ENCODE measurements at places on chromosomes 5 and 9.

GRCh38 chr5:73300337-73301207 is 127.6 kb downstream of the TMEM174 start:
- DNase-seq, result no peak

GRCh38 chr5:141814064-141814964 is 63.9 kb downstream of the PCDH1 start:
- DNase-seq, result peak; percentile 35

DNA sequence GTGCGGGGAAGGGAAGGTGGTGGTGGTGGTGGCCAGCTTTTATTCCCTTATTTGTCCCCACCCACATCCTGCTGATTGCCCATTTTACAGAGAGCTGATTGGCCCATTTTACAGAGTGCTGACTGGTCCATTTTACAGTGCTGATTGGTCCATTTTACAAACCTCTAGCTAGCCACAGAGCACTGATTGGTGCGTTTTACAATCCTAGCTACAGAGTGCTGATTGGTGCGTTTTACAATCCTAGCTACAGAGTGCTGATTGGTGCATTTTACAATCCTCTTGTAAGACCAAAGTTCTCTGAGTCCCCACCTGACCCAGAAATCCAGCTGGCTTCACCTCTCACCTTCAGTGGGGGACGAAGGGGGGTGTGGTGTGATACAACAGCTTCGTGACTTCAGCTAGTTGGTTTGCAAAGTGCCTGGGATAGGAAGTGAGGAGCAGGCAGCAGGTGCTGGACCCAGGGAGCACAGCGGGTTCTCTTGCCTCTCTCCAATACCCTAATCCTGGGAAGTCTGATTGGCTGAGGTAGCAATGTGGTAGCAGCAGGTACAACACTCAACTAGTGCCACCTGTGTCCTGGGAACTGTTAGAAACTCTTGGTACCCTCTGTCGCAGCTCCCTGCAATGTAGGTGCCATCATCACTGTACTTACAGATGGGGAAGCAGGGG is 92.1 kb downstream of the BARX1 start:
- no peak for DNase-seq

DNA sequence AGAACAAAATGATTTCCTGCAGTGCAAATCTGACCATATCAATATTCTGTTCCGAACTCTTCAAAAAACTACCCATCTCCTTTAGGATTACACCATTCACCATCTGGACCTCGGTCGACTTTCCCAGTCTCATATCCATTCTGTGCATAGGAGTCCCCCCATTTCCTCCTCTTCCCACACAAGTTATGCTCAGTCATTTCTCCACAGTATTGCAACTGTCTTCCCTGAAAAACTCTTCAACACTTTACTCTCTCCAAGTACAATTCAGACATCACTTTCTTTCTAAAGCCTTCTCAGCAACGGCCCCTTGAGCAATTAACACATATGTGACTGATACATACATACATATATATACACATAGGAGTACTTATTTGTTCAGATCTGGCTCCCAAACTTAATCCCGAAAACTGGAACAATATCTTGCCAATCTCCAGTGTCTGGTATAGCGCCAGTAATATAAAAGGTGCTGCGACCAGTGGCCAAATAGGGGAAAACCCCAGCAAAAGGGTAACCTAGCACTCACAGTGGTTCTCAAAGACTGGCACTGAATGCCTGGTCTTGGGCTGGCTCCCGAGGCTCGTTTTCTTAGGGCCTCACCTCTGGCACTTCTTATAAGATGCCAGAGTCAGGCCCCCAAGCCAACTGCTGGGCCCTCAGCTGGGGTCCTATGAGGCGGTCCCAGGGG is 629 bp downstream of the ZBTB26 start:
- DNase-seq, result no peak

DNA sequence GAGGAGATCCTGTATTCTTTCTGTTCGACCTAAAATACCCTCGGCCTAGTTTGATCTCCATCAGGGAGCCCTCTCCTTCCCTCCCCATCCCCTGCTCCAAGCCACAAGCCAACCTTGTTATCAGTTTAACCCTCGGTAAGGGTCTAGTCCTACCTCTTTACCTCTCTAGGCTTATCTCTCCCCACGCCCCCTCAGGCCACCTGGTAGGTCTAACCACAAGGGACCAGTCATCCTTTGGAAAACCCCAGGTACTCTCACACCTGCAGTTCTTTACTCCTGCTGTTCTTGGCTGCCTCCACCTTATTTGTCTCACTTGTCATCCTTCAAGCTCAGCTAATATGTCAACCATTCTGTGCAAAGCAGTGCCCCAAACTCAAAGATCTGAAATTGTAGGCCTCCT is 78.7 kb downstream of the RAD23B start:
- no peak for DNase-seq

GRCh38 chr9:104555521-104555920 is 13.4 kb upstream of the OR13C8 start:
- peak; percentile 1 for DNase-seq

DNA sequence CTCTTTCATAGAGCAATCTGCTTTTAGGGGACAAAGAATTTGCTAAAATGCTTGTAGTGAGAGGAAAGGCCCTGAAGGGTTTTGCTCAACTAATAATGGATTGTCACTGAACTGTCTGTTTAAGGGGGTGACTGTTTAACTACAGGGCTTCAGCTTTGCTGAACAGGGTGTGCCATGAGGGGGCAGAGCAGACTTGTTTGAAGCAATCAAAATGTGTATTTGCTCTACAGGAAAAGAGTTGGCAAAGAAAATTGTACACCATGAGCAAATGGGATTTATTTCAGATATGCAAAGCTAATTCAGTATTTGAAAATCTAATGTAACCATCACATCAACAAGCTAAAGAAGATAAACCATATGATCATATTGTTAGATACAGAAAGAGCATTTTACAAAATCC is 154.3 kb downstream of the GABRG2 start:
- no peak for DNase-seq

GRCh38 chr5:16520841-16521240 is 55.2 kb upstream of the ZNF622 start:
- DNase-seq, result no peak

DNA sequence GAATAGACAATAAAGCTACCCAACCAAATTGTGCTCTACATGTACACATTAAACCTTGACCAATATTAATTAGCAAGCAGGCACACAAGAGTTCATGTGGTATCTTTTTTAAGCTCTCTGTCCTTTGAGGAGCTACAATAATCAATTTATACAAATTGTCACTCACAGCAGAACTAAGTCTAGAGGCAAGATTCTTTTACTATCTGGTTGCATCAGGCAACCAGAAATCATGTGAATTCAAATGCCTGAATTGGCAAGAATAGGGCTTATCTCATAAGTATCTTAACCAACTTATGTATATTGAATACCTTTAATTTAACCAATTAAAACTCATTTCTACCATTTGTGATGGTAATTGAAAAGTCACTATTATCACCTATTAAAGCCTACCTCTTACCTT is 145.5 kb upstream of the HAPLN1 start:
- DNase-seq, result no peak

GRCh38 chr9:127838375-127839078 is 15.9 kb downstream of the ENG start:
- peak; percentile 99 for DNase-seq

- peak; percentile 79 for DNase-seq
These were observed 57.4 kb upstream of the PRSS3 start for GRCh38 chr9:33737811-33738606.

DNA sequence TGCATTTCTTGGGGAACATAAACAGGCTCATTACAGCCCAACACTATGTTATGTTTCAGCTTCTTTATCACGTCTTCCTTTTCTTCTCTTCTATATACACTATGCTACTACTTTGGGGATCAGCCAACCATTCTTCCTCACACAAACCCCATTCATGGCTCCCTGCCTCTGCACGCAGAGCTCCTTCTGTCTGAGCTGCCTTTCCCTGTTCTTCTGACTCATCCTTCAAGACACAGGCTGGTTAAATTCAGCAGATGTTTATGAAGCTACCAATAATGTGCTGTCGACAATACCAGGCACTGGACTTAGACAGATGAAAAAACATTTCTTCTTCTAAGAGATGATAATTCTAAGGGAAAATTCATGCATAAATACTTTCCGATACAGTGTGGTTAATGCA is 102.5 kb upstream of the TXNDC8 start:
- peak; percentile 87 for DNase-seq

DNA sequence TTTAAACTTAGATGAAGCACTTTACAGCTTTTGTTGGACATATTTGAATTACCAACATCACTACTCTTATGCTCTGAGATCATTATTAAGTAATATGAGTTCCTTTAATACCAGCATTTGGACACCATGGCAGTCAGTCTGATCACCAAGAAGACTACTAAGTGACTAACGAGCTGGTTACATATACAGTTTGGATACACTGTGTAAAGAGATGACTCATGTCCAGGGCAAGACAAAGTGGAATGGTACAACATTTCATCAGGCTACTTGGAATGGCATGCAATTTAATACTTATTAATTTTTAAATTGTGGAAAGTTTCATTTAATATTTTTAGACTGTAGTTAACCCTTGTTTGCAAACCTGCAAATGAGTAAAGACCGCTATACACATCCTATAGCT is 237.4 kb upstream of the PRDM9 start:
- DNase-seq, result no peak

DNA sequence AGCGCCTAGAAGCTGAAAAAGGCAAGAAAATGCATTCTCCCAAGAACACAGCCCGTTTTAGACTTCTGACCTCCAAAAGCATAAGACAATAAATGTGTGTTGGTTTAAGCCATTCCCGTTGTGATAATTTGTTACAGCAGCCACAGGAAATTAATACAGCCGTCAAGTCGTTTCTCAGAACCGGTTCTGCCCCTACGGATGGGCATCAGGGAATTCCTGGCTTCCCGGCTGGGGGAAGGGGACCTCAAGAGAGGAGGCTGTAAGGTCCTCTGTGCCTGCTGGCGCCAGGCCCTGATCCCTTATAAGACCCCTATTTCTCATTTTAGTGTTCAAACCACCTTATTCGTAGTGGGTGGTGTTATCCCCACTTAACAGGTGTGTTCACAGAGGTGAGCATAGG is 50.6 kb upstream of the RPL26L1 start:
- DNase-seq, result no peak

DNA sequence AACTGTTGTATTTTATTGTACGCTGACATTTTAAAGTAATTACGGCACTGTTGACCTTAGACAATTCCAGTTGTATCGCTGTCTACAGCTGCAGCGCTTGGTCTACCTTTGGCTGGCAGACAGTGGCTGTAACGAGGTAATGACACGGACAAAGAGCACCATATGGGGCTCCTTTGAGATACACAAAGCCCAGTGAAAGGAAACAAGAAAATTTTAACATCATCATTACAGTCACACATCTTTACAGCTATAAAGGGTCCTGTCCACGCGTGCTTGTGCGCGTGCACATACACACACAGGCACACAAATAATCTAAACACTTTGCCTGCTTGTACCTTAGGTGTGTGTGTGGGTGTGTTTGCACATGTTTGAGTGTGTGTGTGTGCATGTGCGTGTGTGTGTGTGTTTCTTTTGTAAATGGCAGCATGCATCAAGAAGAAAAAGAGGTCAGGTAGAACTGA is 946.0 kb downstream of the NR2F1-AS1 start:
- no peak for DNase-seq

DNA sequence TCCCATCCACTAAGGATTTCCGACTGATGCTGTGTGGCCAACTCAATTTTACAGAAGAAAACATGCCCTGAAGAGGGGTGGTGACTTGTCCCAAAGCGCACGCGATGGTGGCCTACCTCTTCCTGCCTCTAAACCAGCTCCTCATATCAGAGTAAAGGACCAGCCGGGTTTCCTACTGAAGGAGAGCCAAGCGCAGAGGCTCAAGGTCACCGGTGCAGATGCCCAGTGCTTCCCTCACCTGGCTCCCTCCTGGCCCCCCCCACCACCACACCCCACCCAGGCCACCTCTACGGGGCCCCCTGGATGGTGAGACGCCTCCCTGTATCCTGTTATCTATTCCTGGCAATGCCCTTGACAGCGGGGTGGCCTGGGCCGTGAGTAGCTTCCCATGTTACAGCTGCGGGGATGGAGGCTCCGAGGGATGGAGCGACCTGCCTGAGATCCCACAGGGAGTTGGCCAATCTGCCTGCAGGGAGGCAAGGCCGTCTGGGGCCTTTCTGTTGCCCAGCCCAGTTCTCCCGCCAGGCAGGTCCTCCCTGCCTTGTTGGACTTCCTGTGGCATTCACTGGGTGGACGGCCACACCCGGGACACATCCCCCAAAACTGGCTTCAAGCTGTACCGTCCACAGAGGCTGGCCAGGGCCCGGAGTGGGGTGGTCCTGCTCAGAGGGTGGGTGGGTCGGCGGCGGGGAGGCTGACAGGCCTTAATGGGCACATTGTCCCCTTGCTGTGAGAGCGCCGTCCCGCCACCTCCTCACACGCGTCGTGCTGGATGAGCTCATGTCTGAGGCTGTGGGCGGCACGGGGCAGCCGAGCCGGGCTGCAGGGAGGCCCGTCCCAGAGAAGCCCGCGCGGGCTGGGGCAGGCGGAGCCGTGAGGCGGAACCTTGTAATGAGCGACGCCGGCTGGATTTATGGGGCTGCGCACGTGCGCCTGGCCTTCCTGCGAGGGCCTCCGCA is 72.5 kb downstream of the MACROH2A1 start:
- DNase-seq, result no peak

All from cardiac fibroblast (primary cell).